Stimulated activated CD4-positive, alpha-beta T cell treated with anti-CD3 and anti-CD28 coated beads, Interleukin-15, amount 100 ng/mL, for 1 hour (primary cell): ENCODE measurements at places on chromosomes 6 and 20.

- DNase-seq = no peak
These were observed 35.3 kb downstream of the GRM4 start for GRCh38 chr6:34110610-34111009.

DNA sequence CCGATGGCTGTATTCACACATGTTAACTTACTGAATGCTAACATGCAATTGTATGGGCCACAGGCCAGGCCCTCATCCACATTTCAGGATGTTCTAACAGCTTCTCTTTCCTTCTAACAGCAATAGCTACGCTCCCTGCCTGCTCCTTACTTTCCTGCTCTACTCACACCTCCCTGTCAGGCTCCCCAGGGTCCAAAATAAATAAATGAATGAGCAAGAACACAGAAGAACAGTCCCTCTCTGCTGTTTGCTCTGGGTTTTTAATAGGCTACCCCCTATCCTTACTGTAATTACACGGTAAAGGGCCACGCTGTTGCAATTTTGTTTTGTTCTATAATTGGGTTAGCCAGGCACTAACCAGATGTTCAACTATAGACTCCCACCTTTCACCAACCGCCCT, 135.6 kb downstream of the GMDS start:
- no peak for DNase-seq

GRCh38 chr6:15870333-15871043, 207.7 kb upstream of the DTNBP1 start:
- DNase-seq = no peak

- no peak for DNase-seq
These were observed 51.5 kb downstream of the TRERF1 start for GRCh38 chr6:42400061-42400760.

GRCh38 chr6:6781873-6782227, 193.3 kb downstream of the LY86 start:
- DNase-seq = no peak

DNA sequence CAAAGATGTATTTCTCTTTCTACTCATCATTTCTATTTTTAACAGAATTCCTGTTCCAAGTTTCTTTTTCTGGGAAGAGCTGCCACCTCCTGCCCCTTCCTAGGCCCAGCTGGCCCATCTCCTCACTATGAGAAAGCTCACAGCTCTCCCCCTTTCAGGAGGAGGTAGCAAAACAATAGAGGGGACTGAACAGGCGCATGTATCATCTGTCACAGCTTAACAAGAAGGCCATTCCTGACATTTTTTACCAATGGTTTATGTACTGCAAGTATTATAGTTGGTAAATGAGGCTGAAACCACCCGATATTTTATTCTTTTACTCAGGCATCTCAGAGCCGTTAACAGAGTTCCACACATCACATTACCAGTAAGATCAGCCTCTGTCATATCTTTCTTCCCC, 103.7 kb upstream of the MTHFD1L start:
- DNase-seq = no peak

DNA sequence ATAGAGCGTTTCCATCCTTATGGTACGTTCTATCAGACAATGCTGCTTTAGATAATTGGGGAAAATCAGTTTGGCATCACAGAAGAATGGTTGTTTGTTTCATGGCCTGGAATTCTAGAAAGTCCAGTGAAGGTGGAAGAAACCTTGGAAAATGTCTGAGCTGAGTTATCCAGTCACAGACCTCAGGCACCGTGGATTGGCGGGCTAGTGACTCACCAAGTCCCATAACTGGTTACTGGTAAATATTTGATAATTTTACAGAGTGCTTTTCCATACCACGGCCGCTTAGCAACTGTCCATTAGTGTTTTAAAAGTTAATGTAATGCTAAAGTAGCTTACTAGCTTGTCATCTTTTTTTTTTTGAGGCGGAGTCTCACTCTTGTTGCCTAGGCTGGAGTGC, 99.4 kb downstream of the SLC35B3 start:
- no peak for DNase-seq

DNA sequence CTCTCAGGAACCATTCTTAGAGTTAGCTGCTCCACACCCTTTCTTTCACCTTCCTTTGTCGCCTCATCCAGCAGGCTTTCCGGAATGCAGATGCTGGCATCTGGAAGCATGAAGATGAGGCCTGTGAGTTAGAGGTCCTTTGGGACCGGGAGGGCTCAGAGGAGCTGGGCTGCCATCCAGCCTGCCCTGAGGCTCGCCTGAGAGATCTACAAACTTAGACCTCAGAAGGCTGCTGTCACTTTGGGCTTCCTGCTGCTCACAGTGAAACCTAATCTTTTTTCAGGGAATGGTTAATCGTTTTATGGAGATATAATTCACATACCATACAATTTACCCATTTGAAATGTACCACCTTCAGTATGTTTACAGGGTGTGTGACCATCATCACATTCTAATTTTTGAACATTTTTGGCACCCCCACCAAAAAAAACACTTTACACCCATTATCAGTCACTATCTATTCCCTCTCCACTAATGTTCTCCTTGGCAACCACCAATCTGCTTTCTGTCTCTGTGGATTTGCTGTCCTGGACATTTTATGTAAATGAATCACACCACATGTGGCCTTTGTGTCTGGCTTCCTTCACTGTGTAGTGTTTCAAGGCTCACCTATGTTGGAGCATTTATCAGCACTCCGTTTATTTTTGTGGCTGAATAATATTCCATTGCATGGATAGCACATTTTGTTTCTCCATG, 20.0 kb upstream of the MPC1 start:
- DNase-seq = no peak

DNA sequence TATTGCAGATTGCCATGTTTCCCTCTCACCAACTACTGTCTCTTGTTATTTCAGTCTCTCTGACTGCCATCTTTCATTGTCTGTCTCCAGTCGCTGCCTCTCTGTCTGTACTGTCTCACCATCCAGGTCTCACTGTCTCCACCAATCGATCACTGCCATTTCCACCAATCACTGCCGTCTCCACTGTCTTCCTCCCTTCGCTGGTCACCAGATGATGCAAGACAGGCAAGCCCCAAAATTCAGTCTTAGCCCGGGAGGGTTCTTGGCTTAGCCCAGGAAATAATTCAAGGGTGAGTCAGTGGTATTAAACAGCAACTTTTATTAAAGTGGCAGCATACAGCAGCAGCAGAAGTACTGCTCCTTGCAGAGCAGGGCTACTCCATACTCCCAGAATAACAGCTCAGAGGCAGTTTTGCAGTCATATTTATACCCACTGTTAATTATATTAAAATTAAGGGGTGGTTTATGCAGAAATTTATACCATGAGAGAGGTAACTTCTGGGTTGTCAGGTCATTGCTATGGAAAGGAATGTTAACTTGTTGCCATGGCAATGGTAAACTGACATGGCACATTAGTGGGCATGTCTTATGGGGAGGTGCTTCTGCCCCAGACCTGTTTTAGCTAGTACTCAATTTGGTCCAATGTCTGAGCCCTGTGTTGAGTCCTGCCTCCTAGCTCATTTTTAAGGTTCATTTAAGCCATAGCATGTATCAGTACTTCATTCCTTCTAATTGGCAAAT, 23.0 kb upstream of the ECHDC1 start:
- DNase-seq = no peak

GRCh38 chr20:6994452-6994851, 227.0 kb downstream of the BMP2 start:
- DNase-seq = no peak

DNA sequence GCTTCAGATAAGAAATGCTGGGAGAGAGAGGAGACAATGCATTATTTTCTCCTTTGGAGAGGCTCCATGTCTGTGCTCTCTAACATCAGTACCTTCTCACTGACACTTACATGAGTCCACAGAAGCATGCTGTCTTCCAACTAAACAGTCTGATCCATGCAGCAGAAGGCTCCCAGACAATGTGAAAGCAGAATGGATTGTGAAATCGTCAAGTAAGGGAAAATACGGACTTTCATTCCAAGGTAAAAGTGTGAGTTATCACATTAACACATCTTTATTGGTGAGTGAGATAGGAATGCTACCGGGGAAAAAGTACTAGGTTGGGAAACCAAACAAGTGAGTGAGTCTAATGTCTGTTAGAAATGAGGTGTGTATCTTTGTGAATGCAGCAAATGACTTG, 167.6 kb upstream of the KCNK16 start:
- no peak for DNase-seq

GRCh38 chr6:51300510-51300909, 481.8 kb downstream of the TFAP2B start:
- no peak for DNase-seq

DNA sequence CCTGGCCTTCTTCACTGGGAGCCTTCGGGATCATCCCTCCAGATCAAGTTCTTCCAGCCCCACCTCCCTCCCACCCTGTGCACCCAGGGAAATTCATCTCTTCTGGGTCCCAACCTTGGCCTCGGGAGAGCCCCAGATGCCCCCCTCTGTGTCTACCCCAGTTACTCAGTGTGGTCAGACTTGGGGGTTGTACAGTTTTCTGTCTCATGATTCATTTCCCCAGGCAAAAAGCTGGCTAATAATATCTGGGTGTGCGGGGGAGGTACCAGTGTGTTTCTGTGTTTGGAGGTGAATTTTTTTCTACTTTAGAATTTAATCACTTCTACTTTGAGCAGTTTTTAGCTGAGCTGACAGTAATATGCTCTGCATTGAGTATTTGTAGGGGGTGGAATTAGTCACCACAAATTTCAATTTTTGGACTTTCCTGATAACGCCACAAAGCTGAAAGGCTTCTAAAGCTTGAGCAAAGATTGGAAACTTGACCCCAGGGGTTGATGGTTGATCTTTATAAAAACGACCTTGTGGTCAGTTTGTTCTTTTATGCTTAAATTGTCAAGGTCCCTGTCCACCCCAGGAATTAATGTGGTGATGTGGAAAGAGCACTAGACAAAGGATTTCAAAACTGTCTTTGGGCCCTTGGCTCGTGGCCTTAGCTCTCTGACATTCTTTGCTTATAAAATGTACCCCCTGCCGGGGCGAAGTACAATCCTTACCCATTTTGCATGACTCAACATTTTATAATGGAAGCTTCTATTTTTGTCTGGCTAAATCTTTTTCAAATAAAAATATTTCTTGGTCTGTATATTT, 284.7 kb upstream of the TAB2 start:
- peak; percentile 28 for DNase-seq

- no peak for DNase-seq
These were observed 117.5 kb downstream of the FAM120B start for GRCh38 chr6:170423814-170424603.

GRCh38 chr6:52511572-52512151, 65.2 kb downstream of the TRAM2 start:
- DNase-seq = no peak

- DNase-seq = no peak
These were observed 200.4 kb downstream of the C6orf118 start for GRCh38 chr6:165109011-165109410.

- no peak for DNase-seq
These were observed 13.2 kb upstream of the SERPINB9 start for GRCh38 chr6:2916158-2916925.
